ENCODE measurements at places on chromosomes 2 and 18.

DNA sequence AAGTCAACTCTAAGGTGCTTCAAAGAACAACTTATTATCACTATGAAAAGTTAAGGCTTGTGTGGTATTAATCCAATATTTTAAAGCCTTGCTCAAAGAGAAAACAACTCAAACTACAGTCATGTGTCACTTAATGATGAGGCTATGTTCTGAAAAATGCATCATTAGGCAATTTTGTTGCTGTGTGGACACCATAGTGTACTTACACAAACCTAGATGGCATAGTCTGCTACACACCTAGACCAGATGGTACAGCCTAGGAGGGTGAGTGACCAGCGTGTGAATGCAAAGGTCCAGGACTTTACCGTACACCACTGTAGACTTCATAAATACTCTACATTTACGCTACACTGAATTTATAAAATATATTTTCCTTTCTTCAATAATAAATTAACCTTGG, 3.0 kb downstream of the MBOAT2 start:
- DNase-seq, result no peak

DNA sequence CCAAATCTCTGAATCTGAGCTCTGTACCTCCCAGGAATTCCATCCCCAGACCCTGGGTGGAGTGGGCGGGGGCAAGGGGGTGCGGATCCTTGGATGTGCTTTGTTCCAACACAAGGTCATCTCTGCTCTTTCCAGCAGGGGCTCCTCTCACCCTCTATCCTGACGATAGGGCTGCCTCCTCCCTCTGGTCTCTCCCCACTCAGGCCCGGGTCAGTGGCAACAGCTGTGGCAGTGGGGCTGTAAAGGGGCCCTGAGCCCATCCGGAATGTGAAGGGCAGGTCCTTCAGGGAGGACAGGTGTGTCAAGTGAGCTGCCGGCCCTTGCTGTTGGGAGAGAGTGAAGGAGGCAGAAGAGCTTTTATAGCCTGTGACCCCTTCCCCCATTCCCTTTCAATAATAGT, 167.8 kb downstream of the CELF4 start:
- no peak for DNase-seq

- DNase-seq, result no peak
Measured at GRCh38 chr2:55804535-55804934, 110.9 kb upstream of the PNPT1 start.

GRCh38 chr2:128197059-128197458, 106.1 kb downstream of the UGGT1 start:
- no peak for DNase-seq

DNA sequence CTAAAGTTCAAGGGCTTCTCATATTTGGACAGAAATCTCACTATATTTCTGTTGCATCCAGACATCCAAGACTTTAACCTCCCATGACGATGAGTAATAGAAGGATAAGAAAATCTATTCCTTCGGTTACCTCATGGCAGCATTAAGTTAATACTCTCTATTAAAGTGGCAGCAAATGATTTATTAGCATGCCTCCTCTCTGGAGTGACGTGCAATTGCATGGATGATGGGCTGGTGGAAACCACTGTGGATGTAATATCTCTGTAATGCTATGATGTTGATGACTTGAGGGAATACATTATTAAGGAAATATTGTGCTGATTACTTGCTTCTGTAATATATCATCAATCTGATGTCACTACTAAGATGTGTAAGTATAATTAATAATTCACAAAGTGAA, 336.8 kb downstream of the DSEL start:
- no peak for DNase-seq

- DNase-seq, result no peak
Measured at GRCh38 chr2:36892805-36893204, 73.5 kb downstream of the STRN start.

GRCh38 chr18:56716692-56717146, 65.6 kb downstream of the WDR7 start:
- no peak for DNase-seq

- DNase-seq, result no peak
Measured at GRCh38 chr2:204753841-204754240, 208.6 kb downstream of the PARD3B start.

Data from activated CD8-positive, alpha-beta T cell treated with anti-CD3 and anti-CD28 coated beads for 36 hours (primary cell).